ENCODE measurements at places on chromosomes 11 and 22. TPM values are rescaled to one million over a fixed set of nuclear protein-coding genes. Genes with fewer than 3 reads are reported as not detected.

DNA sequence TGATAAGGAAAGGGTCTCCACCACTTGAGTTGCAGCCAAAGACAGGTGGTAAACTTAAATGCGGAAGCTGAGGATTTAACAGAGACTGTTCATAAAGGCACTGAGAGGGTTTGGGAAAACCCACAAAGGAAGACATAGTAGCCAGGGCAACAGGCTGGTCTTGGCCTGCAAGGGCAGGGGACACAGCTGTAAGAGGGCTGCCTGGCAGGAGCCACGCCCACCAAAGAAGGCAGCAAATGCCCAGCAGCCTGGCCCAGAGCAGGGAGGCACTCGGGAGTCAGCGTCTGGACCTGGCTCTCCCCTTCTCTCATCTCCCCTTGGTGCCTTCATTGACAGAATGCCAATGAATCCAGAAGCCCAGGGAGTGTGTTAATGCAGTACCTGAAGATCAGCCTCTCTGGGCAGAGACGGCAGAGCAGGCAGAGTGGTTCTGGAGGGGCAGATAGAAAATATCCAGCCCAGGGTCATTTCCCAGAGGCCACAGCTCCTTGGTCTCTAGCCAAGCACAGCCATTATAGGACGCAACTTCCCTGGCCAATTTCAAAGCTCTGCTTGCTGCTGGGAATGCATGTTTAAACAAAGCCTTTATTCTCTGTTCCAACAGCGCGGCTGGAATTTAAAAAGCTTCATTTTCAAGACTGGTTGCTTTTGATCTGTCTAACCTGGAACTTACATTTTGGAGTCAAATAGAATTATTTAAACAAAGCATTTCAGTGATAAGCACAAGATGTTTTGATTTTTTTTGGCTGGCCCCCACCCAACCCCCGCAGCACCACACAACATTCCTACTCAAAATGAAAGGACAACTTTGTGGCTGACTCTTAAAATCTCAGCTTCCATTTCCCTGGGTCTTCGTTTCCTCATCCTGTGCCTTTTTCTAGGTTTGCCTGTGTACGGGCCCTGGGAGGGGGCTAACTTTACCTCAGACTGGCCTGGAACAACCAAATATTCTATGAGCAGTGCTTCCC lies 125.6 kb upstream of the LMO1 start:
- DNase-seq = no peak

GRCh38 chr11:126607374-126607773 lies 251.9 kb downstream of the ST3GAL4 start:
- DNase-seq = no peak

DNA sequence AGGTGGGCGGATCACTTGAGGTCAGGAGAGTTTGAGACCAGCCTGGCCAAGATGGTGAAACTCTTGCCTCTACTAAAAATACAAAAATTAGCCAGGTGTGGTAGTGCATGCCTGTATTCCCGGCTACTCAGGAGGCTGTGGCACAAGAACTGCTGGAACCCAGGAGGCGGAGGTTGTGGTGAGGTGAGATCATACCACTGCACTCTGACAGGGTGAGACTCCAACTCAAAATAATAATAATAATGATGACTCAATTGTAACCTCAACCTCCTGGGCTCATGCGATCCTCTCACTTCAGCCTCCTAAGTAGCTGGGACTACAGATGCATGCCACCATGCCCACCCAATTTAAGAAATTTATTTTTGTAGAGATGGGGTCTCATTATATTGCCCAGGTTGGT lies 15.6 kb upstream of the CHRNA10 start:
- DNase-seq = no peak

DNA sequence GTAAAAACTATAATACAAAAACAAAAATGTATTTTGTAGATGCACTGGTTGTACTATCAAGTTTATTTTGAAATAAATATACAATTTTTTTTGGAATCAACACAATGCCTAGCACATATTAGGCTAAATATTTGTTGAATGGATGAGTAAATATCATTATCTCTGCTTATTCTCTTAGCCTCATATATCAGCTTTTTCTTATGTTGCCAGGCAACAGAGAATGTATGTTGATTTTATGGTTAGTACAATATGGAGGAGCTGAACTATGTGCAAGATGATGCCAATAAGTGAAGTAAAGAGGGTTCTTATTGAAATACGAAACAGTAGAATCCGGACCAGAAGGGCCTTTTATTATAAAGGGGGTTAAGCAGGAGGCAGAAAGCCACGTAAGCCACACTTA lies 94.9 kb downstream of the FAR1 start:
- DNase-seq = no peak

DNA sequence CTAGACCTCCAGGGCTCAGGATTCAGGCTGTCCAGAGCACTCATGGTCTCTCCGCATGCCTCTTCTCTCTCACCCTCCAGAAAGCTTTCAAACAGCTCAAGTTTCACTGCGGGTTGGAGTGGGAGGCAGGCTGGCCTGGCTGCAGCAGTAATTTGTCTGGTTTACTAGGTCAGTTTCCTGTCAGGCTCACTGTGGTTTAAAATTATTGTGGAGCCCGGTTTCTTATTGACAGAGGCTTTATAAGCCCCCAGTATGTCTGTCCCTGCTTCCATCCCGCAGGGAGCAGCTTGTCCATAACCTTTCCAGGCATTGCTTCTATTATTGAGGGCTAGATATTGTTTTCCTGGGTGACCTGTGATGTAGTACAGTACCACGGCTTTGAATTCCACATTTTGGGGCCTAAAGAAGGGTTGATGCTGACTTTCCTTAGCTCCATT lies 235.3 kb upstream of the SORL1-AS1 start:
- no peak for DNase-seq

DNA sequence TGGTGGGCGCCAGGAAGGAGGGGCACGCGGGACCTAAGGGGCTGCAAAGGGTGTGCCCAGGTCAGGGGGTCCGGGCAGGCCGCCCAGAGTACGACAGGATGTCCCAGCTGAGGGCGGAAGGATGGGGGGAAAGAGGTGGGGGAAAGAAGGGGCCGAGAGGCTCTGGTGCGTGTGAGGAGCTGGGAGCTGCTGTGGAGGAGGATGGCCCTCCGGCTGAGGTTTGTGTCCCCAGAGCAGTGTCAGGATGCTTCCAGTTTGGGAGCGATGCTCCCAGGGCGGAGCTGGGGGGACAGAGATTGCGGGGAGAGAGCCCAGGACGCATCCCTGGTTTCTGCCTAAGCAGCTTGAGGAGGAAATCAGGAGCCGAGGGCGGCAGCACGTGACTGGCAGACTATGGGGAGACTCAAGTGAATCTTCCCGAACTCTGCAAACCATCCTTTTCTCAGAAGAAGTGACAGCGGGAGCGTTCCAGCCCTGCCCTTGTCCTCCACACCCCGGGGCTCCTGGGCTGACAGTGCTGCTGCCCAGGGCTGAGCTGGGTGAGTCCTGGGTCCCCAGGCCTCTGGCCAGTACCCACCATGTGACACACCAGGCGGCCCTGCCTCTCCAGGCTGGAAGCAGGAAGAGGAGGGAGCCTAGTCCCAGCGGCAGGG lies 19.7 kb upstream of the TTLL12 start:
- DNase-seq = no peak

DNA sequence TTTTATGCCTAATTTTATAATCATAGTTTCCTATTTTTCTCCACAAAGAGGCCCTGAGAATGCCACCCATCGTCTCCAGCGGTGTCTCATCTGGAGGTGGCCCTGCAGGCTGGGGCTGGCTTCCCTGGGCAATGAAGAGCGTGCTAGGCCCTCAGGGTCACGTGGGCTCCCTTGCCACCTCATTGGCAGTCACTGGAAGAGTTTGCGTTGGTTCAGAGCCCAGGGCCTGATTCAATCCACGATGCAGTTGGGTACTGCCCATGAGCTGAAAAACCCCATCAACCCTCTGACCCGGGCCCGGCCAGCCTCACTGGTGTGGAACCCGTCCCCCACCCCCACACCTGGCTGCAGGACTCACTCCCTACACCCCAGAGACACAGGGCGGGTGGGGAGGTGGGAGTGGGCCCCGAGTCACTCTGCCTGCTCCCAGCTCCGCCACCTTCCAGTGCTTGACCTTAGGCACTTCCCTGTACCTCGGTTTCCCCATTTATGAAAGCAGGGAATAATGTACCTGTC lies 43.4 kb upstream of the A4GALT start:
- no peak for DNase-seq

SCN4B gene
- total RNA-seq = 7.3 TPM

CSNK2A3 gene
- 1.4 TPM for total RNA-seq

SLC22A24 gene
- total RNA-seq = not detected

HBE1 gene
- total RNA-seq = not detected

SYT13 gene
- 28.5 TPM for total RNA-seq

Data from right cardiac atrium (tissue), 5 donors.